Stromal cell of bone marrow (primary cell): ENCODE measurements at places on chromosomes 2 and 18.

GRCh38 chr2:111936881-111937280 is 38.5 kb downstream of the MERTK start:
- no peak for DNase-seq

- no peak for DNase-seq
These were observed 166.6 kb upstream of the TANK start for GRCh38 chr2:160993654-160994061.

GRCh38 chr18:55034742-55035141 is 75.5 kb upstream of the CCDC68 start:
- DNase-seq: no peak

DNA sequence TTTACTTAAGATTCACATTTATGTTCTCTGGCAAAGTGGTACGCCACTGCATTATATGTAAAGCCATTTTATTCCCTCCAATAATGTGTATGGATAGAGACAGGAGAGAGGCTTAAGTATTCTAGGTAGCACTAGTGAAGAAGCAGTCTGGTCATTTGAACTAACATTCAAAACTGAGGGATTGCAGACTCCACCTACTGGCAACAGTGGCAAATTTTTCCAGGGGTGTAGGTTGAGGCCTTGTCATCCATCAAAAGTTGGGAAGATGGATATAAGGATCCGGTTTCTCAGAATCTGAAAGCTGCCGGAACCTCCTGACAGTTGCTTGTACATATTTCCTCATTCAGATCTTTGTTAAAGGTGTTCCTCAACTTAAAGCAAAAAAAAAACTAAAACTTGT is 465.5 kb upstream of the FSHR start:
- DNase-seq: no peak

- DNase-seq: no peak
These were observed 21.3 kb downstream of the OTOF start for GRCh38 chr2:26456440-26457250.
